Activated naive CD4-positive, alpha-beta T cell treated with anti-CD3 and anti-CD28 coated beads, Interleukin-2, amount 50 U/mL, for 16 hours (primary cell): ENCODE measurements at places on chromosomes 11 and 22.

- no peak for DNase-seq
Observed at GRCh38 chr11:13261591-13262061, 16.0 kb upstream of the BMAL1 start.

- DNase-seq = no peak
Observed at GRCh38 chr11:16945671-16946469, 68.3 kb downstream of the PLEKHA7 start.

- no peak for DNase-seq
Observed at GRCh38 chr11:125408311-125408711, 87.8 kb downstream of the FEZ1 start.

GRCh38 chr11:14544611-14545010 is 24.4 kb upstream of the PSMA1 start:
- no peak for DNase-seq

- no peak for DNase-seq
Observed at GRCh38 chr11:43699870-43700269, 19.3 kb downstream of the HSD17B12 start.

DNA sequence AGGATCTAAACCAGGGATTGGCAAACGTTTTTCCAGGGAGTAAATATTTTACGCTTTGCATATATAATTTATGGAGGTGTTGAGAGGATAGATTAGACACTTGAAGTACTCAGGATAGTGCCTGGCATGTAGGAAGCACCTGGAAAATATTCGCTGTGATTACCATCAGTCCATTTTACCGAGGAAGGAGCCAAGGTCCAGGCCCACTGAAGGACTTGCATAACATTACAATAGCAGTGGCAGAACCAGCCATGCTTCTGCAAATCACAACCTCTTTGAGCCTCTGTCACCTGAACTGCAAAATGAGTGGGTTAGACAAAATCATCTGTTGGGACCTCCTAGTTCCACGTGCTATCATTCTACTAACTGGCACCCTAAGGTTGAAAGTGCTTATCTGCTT is 5.4 kb downstream of the FUT4 start:
- no peak for DNase-seq

- no peak for DNase-seq
Observed at GRCh38 chr11:16738947-16739815, 734 bp downstream of the C11orf58 start.

- DNase-seq = no peak
Observed at GRCh38 chr11:120131941-120132644, 5.8 kb downstream of the TRIM29 start.

- no peak for DNase-seq
Observed at GRCh38 chr11:119000906-119001305, 3.0 kb downstream of the CENATAC start.

DNA sequence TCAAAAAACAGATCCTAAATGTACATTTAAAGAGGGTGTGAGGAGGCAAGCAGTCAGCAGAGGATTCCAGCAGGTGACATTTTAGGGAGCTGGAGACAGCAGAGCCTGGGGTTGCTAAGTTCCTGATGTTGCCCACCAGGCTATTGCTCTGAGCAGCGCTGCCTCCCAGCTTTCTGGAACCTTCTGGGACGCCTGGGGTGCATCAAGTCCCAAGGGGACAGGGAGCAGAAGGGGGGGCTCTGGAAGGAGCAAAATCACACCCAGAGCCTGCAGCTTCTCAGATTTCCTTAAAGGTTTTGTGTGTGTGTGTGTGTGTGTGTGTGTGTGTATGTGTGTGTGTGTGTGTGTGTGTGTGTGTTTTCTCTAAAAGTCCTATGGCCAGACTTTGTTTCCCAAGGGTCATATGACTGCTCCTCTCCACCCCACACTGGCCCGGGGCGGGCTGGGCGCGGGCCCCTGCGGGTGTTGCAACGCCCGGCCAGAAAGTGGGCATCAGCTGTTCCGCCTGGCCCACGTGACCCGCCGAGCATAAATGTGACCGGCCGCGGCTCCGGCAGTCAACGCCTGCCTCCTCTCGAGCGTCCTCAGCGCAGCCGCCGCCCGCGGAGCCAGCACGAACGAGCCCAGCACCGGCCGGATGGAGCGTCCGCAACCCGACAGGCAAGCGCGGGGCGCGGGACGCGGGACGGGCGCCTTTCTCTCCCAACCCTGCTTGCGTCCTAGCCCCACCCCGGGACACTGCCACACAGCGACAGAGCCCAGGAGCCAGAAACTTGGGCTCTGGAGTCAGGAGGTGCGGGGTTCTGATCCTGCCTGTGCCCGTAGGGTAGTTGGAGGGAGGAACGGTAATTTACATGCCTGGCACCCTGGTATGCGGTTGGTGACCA is at the start of gene HMOX1:
Gene HMOX1 (plus strand): TSS at position 560 of the 887 bp plus-strand sequence. CDS start 78 bp downstream, at position 638.
- DNase-seq = peak; percentile 44

DNA sequence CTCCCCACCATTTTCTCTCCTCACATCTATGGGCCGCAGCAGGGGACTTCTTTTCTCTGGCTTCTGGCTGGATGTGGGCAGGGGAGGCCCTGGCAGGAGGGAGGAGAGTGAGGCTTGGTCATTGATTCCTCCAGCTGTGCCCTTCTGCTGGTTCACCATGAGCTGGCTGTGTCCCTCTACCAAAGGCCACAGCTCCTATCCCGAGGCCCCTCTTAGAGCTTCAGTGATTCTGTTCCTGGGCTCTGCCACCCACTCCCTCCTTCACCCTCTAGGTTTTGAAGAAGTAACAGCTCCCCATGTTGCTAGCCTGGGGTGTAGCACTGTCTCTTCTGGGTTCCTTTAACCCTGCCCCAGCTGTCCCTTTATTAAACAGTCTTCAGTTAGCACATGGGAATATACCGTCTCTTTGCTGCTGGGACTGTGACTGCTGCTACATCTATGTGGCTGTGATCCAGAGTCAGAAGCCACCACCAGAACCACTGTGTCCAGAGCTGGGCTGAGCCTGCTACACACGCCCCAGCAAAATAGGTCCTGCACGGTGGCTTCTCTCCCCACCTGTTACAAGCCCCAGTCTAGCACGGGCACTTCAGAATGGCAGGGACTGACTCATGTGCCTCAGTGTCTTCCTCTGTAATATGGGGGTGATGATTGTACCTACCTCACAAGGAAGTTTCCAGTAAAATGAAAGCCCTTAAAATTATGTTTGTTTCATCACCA is 578 bp upstream of the PARVG start:
- DNase-seq = no peak

DNA sequence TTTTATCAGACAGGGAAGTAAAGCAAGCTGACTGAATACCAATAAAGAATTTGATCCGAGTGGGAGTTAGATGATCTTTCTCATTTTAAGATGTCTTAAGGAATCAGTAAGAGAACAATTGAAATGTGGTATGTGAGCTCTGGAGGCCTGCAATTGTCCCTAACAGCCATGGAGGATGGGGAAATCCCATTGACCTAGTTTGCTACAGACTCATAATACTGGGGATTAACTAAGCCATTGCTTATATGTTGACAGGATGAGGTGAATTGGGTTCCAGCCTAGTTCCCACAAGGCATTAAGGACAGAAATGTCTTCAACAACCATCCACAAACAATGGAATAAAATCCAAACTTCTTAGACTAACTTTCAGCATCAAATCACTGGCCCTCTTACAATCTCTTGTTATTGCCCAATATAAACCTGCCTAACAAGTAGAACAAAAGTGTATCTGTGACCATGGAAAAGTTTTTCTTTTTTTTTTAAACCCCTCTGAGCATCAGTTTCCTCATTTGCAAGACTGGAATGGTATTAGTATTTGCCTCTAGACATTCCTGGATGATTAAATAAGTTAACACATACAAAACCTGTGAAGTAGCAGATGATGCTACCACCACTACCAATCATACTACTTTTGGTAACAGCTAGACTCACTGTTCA is 773.2 kb downstream of the DLG2 start:
- DNase-seq = no peak

DNA sequence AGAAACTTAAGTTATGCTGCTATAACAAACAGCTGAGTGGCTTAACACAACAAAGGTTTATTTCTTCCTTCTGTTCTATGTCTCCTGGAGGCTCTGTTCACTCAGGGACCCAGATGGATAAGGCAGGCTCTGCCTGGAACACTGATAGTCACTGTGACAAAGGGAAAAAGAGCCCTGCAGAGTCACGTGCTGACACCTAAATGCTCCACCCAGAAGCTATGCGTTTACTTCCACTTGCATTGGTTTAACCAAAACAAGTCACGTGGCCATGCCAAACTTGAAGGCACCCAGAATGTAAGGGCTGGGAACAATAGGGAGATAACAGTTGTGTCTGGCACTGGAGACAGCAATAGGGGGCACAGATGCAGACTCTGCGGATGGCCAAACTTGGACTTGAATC is 3.4 kb upstream of the MS4A15 start:
- no peak for DNase-seq

GRCh38 chr11:130131961-130132850 is 27.4 kb upstream of the ST14 start:
- peak; percentile 33 for DNase-seq

- peak; percentile 16 for DNase-seq
Observed at GRCh38 chr11:72333661-72334060, 89.7 kb upstream of the PHOX2A start.

GRCh38 chr11:110059706-110060463 is 33.3 kb upstream of the ZC3H12C start:
- no peak for DNase-seq

DNA sequence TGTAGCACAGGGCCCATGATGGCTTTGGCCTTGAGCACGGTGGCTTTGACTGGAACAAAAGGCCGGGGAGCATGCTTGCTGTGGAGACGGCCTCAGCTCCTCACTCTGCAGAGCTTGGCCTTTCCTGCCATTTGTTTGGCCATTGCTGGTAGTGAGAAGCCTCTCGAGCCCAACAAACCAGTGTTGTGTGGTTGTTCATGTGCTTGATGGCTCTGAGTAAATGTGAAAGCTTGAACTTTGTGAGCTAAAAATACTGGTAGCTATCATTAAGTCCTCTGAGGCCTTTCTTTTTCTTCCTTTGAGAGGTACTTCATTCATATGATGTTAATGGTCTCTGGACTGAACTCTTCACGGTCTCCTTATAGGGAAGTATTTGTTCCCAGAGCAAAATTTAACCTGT is 39.6 kb downstream of the NAT10 start:
- DNase-seq = no peak

DNA sequence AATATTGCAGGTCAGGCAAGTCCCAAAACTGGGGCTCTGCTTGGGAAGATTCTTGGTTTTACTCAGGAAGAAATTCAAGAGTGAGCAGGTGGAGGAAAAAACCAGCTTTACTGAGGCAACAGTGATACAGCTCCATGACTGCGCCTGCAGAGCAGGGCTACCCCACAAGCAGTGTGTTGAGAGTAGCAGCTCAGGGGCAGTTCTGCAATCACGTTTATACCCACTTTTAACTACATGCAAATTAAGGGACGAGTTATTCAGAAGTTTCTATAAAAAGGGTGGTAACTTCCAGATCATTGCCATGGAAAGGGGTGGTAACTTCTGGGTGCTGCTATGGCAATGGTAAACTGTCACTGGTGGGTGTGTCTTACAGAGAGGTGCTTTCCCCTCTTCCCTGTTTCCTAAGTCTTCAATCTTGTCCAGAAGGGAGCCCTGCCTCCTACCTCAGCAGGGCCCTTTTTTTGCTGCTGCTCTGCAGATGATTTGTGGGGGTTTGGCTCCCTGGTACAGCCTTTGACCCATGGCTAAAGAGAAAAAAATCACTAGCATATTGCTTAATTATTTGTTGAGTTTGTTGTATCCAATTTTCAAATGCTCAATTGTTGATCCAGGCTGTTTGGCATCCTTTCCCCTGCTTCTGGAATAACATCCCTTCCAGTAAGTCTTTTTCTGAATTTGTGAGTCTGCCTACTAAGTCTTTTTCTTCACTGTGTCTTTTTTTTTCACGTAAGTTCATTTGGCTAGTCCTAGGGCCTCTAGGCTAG is 30.0 kb upstream of the ME3 start:
- no peak for DNase-seq

DNA sequence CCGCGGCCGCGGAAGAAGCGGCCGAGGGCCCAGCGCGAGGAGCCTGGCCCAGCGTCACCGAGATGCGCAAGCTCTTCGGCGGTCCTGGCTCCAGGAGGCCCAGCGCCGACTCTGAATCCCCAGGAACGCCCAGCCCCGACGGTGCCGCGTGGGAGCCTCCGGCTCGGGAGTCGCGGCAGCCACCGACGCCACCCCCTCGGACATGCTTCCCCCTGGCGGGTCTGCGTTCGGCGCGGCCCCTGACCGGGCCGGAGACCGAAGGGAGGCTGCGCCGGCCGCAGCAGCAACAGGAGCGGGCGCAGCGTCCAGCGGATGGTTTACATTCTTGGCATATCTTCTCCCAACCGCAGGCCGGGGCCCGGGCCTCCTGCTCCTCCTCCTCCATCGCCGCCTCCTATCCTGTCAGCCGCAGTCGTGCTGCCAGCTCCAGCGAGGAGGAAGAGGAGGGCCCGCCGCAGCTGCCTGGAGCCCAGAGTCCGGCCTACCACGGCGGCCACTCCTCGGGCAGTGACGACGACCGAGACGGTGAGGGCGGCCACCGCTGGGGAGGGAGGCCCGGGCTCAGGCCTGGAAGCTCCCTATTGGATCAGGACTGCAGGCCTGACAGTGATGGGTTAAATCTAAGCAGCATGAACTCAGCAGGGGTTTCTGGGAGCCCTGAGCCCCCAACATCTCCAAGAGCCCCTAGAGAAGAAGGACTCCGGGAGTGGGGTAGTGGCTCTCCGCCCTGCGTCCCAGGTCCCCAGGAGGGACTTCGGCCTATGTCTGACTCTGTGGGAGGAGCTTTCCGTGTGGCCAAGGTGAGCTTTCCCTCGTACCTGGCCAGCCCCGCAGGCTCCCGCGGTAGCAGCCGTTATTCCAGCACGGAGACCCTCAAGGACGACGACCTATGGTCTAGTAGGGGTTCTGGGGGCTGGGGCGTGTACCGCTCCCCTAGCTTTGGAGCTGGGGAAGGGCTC is 1.2 kb downstream of the ARHGEF17 start:
- DNase-seq = no peak

DNA sequence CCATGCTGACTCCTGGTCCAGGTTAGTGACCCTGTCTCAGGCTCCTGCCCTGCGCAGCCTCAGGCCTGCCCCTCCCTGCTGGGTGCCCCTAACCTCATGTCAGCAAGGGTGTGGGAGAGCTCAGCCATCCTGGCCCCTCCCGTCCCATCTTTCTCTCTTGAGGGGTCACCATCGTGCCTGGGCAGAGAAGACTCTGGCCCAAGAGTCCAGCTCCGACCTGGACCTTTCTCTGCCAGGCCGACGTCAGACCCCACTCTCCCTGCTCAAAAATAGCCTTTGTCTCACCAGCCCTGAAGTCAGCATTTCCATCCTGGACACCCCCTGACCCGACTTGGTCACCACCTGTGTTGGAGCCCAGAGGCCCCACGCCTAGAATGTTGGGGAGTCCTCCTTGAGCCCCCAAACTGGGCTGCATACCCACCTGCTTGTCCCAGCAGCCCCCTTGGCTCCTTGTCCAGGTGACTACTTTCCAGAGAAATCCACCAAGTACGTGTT is 4.9 kb downstream of the SCGB1C1 start:
- peak; percentile 8 for DNase-seq

- DNase-seq = no peak
Observed at GRCh38 chr11:90805172-90805571, 582.3 kb upstream of the CHORDC1 start.

DNA sequence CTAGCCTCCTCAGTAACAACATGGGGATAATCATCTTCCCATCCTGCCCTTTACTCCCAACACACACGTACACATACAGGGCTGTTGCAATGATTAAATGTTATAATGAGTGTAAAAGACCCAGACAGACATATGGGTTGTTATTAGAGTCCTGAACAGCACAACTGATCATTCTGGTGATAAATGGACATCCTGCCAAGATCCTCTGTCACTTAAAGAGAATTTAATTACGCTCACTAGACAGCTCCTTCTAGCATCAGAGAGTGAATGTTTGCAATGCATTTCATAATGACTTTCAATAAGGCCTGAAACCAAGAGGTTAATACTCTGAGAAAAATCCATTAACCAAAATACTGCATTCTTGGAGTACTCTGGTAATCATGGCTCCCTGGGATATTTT is 115.8 kb downstream of the KCNC1 start:
- no peak for DNase-seq

GRCh38 chr11:46387919-46388618 is 3.5 kb downstream of the CHRM4 start:
- DNase-seq = no peak
